ENCODE measurements at places on chromosomes 4 and X.

DNA sequence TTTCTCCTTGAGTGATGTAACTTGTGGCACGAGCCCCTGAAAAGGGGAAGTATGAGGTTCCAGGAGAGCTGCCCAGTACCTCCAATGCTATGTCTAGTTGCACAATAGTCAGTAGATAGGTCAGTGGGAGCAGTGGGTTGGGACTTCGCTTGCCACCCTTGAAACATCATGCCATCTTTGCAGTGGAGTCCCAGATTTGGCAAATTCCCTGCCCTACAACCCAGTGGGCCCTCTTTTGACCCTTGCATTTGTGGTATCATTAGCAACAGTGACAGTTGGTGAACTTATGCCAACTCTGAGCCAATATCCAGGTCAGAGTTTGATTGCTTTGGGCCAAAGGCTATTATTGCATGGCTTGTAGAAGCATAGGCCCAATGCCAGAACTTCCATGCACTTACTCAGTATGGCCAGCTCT is 12.3 kb downstream of the FHL1 start:
- no peak for DNase-seq

DNA sequence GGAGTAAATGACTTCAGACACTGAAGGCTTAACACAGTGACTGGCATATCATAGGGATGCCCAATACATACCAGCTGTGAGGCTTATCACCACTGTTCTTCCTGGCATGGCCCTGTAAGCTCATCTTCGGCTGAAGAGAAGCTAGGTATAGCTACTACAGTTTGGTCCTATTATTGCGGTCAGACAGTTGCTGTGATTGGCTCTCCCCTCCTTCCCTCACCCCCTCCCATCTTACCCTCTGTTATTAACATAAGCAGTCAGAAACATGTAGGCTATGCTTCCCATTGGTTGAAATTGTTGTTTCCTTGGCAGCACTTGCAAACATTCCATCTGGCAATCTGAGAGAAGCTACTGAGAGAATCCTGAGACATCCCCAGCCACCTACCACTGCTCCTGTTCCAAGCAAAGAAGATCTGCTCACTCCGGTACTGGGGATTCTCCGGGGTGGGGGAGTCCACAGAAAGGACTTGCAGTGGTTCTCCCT is at the start of gene AKAP14:
Gene AKAP14 (plus strand): TSS at position 51 of the 484 bp plus-strand sequence. CDS start 7,331 bp downstream, outside the sequence.
- DNase-seq, result no peak

DNA sequence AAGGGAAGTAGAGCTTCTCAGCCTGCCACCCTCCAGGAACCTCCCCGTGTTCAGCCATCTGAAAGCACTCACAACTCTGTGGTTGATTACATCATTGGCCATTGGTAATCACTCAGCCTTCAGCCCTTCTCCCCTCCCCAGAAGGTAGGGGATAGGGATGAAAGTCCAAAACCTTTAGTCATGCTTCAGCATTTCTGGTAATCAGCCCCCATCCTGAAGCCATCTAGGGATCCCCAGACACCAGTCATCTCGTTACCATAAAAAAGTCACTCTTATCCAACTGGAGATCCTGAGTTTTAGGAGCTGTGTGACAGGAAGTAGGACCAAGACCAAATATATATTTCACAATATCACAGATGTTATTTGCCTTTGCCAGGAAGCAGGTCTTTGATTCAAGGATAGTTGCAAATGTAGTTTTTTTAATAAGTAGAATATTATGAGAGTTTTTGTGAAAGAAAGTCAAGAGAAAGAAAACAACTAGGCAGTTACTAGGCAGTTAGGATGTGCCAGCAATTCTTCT is 364.6 kb upstream of the NOCT start:
- no peak for DNase-seq

- no peak for DNase-seq
These were observed 102.0 kb downstream of the FNIP2 start for GRCh38 chr4:158870626-158871334.

- no peak for DNase-seq
These were observed 831.5 kb downstream of the STIM2 start for GRCh38 chr4:27692158-27692557.

GRCh38 chr4:11881947-11882346 is 453.3 kb upstream of the HS3ST1 start:
- DNase-seq, result no peak

- DNase-seq, result no peak
These were observed 207.8 kb upstream of the PCDH18 start for GRCh38 chr4:137740141-137740540.

DNA sequence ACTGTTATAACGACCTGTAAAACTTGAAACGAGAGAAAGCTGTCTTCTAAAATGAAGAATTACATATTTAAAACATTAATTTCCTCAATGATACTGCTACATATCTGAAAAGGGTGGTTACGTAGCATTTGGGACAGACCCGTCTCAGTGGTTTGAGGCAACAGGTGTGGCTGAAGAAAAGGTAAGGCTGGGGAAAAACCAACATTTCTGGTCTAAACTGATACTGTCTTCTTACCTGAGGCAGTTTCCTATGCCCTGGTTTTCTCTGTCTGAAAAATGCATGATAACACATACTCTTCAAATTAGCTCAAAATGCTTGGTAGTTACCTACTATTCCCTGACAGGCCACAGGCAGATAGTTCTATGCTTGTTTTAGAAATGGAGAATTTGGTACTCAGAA is 30.4 kb downstream of the PLS3 start:
- no peak for DNase-seq

Data from stimulated activated naive CD8-positive, alpha-beta T cell treated with anti-CD3 and anti-CD28 coated beads, Interleukin-15, Interleukin-2, amounts not matched to agents 100 U/mL and 50 U/mL, for 24 hours (primary cell).